ENCODE measurements at places on chromosomes 1 and 21. TPM values are rescaled to one million over a fixed set of nuclear protein-coding genes. Genes with fewer than 3 reads are reported as not detected.

GRCh38 chr21:33375101-33375644 lies 28.0 kb upstream of the IFNGR2 start:
- H3K4me1 ChIP-seq: peaks cover 2% of the 10 kb centered on the region
- H3K27ac ChIP-seq: no peak overlapping the region
- H3K4me3 ChIP-seq: no peak overlapping the region
- peaks cover 9% of the 10 kb centered on the region for H3K36me3 ChIP-seq

GRCh38 chr1:73998348-73998959 lies 199.5 kb downstream of the LRRIQ3 start:
- peaks cover 10% of the 10 kb centered on the region for H3K36me3 ChIP-seq
- H3K27me3 ChIP-seq: no peaks in the 10 kb centered on the region
- H3K4me1 ChIP-seq: peaks cover 16% of the 10 kb centered on the region
- no peak for DNase-seq

GRCh38 chr1:107963008-107963407 lies 2.0 kb downstream of the VAV3 start:
- H3K4me3 ChIP-seq: peak overlapping the region; percentile 91
- peaks cover 19% of the 10 kb centered on the region for H3K4me1 ChIP-seq
- H3K36me3 ChIP-seq: no peaks in the 10 kb centered on the region
- no peak for DNase-seq
- H3K27me3 ChIP-seq: peaks cover 17% of the 10 kb centered on the region
- no peak overlapping the region for H3K27ac ChIP-seq

DNA sequence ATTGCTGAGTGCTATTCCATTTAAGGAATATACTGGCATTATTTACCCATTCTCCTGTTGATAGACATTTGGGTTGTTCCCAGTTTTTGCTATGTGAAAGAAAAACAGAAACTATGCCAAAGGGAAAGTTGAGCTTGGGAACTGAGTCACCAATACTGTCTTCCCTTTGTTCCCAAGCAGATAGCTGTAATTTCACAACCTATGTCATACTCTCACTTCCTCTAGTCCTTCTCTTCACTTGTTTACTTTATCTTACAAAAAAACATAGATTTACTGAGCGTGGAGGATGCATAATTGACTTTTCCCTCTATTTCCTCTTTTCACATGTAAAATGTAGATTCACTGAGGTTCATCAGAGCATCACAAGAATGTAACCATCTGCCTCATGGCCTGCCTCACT lies 32.4 kb upstream of the PGBD5 start:
- no peaks in the 10 kb centered on the region for H3K36me3 ChIP-seq
- H3K4me1 ChIP-seq: peaks cover 11% of the 10 kb centered on the region
- H3K27me3 ChIP-seq: no peaks in the 10 kb centered on the region
- DNase-seq: no peak
- no peak overlapping the region for H3K4me3 ChIP-seq
- H3K27ac ChIP-seq: peak overlapping the region; percentile 10

DNA sequence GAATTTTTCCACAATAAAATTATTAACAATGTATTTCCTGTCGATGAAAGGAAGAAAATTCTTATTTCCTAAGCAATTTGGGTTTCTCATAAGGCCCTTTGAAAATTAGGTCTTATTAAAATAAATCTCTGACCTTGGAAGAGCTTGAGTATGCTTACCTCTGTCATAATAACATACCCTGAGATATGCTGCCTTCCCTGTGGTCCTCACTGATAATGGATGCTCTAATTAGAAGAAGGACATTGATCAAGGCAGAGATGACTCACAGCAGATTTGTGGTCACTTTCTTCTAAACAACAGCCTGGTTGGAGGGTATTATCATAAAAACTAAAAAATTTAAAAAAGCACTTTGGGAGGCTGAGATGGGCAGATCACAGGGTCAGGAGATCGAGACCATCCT lies 217.8 kb downstream of the GRIK1 start:
- no peaks in the 10 kb centered on the region for H3K36me3 ChIP-seq
- H3K27ac ChIP-seq: no peak overlapping the region
- H3K4me3 ChIP-seq: no peak overlapping the region
- no peaks in the 10 kb centered on the region for H3K27me3 ChIP-seq
- peaks cover 18% of the 10 kb centered on the region for H3K4me1 ChIP-seq

DNA sequence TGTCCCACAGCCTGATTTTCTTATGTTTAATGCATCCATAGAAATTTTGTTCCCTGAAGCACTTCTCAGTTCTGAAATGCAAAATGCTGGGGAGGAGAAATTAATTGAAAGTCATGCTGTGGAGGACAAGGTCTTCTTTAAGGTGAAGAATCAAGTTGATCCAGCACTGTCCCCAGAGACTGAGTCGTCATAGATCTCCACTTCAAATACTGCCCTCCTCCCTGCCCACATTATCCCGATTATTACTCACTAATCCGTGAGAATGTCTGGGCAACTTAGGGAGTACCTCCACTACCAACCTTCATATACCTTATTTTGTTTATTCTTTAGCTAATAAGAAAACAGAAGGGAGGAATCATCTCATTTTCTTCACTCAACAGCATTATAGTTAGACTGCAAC lies 70.0 kb upstream of the FMN2 start:
- H3K36me3 ChIP-seq: peaks cover 3% of the 10 kb centered on the region
- no peak for DNase-seq
- no peaks in the 10 kb centered on the region for H3K27me3 ChIP-seq
- H3K4me3 ChIP-seq: no peak overlapping the region

DNAJC6 gene
- total RNA-seq: 6.0 TPM

DNA sequence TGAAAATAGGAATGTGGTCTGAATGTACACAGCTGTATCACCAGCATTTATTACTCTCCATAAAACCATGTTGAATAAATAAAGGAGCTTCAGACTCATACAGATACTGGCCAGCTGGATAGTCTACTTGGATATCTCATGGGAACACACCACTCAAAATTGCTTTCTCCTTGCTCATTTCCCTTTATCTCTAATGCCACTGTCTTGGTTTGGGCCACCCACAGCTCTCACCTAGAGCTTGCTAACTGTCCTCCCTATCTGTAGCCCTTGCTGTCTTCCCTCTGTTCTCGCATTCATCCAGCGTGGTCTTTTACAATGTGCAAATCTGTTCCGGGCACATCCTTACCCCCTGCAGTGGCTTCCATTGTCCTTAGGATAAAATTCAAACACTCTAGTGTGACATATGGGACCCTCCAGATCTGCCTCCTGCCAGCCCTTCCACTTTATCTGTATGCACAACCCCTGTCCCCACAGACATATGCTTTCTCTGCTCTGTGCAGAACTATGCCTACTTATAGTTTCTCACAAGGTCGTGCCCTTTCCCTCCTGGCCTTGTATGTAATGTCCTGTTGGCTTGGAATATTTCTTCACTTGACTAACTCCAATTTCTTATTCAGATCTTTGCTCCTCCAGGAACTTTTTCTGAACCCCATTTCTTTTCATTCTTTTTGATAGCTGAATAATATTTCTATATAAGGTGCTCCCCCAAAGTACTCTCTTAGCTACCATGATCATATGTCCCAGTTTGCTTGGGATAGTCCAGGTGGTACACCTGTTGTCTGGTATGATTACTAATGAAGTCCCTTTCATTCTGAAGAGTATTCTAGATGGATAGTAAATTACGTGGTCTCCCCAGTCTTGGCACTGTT lies 2.9 kb downstream of the FLVCR1 start:
- H3K27ac ChIP-seq: no peak overlapping the region
- no peak overlapping the region for H3K4me3 ChIP-seq
- peaks cover 30% of the 10 kb centered on the region for H3K36me3 ChIP-seq
- H3K27me3 ChIP-seq: no peaks in the 10 kb centered on the region
- no peak for DNase-seq

GRCh38 chr1:97942161-97943123 lies 21.6 kb upstream of the DPYD start:
- no peak overlapping the region for H3K27ac ChIP-seq
- no peaks in the 10 kb centered on the region for H3K4me1 ChIP-seq
- H3K27me3 ChIP-seq: no peaks in the 10 kb centered on the region
- no peaks in the 10 kb centered on the region for H3K36me3 ChIP-seq

- no peak overlapping the region for H3K27ac ChIP-seq
- peaks cover 73% of the 10 kb centered on the region for H3K36me3 ChIP-seq
- peaks cover 8% of the 10 kb centered on the region for H3K27me3 ChIP-seq
- no peak for DNase-seq
Measured at GRCh38 chr1:152801333-152801732, 4.8 kb downstream of the LCE1D start.

ETV3L gene
- 0.25 TPM for total RNA-seq

GRCh38 chr1:226201029-226201593 lies 14.6 kb upstream of the ACBD3 start:
- peak; percentile 60 for DNase-seq
- H3K27me3 ChIP-seq: no peaks in the 10 kb centered on the region
- H3K4me3 ChIP-seq: no peak overlapping the region
- no peaks in the 10 kb centered on the region for H3K36me3 ChIP-seq

DNA sequence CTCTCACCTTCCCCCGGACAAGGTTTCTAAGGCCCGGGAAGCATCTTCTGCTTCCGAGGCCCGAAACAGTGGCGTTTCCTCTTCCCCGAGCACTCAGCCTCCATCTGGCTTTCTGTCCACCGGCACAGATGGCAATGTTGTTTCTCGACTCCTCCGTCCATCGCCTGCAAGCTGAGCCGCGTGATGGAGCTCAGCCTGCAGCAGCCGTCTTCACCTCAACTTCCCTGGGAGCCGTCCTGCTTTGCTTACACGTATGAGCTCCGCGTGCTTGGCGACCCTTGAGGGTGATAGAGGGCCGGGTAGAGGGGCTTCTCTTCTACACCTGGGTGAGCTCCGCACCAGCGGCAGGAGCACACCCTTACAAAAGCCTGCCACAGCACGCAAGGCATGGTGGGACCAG lies 80.4 kb downstream of the AJAP1 start:
- peaks cover 4% of the 10 kb centered on the region for H3K27me3 ChIP-seq
- no peaks in the 10 kb centered on the region for H3K4me1 ChIP-seq
- no peak overlapping the region for H3K27ac ChIP-seq
- H3K4me3 ChIP-seq: no peak overlapping the region
- no peak for DNase-seq

DNA sequence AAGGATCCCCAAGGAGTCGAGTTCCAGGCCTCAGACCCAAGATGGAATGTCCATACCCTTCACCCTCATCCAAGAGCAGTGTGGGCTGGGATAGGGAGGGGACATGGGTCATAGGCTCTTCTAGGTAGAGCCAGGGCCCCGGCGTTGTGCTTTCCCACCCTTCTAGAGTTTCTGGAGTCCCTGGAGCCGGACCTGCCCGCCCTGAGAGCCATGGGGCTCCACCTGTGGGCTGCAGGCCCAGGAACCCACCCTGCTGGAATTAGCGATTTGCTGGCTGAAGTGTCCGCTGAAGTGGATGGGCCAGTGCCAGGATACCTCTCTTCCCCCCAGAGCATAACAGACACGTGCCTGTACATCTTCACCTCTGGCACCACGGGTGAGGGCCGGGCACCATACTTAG lies 1.1 kb downstream of the SLC27A3 start:
- peaks cover 31% of the 10 kb centered on the region for H3K4me1 ChIP-seq
- H3K36me3 ChIP-seq: peaks cover 13% of the 10 kb centered on the region
- no peaks in the 10 kb centered on the region for H3K27me3 ChIP-seq
- 0 out of 2 replicates have a peak overlapping the region, but pooled peaks have one; percentile 38 for H3K27ac ChIP-seq
- H3K4me3 ChIP-seq: peak overlapping the region; percentile 86
- no peak for DNase-seq

FLG2 gene
- total RNA-seq: not detected

ADCY10 gene
- 0.34 TPM for total RNA-seq

DNA sequence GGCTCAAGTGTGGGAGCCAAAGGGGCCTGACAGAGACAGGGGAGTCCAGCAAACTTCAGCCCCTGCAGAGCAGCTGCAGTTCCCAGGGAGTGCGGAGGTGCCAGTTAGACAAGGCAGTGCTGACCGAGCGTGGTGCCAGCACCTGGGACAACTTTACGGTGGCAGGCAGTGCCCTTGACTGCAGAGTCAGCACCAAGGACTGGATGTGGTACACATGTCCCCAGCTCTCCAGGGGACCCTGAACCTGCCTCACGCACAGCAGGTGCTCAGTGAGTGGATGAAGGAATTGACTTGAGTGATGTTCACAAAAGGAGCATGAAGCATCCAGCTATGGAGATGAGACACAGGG lies 296.5 kb downstream of the SIPA1L2 start:
- no peak overlapping the region for H3K27ac ChIP-seq
- peaks cover 33% of the 10 kb centered on the region for H3K27me3 ChIP-seq
- no peak overlapping the region for H3K4me3 ChIP-seq
- no peak for DNase-seq
- H3K36me3 ChIP-seq: peaks cover 17% of the 10 kb centered on the region

GRCh38 chr1:212920896-212921295 lies 29.4 kb upstream of the VASH2 start:
- peaks cover 76% of the 10 kb centered on the region for H3K4me1 ChIP-seq
- H3K4me3 ChIP-seq: no peak overlapping the region
- peaks cover 9% of the 10 kb centered on the region for H3K27me3 ChIP-seq
- DNase-seq: peak; percentile 20
- peaks cover 2% of the 10 kb centered on the region for H3K36me3 ChIP-seq

DNA sequence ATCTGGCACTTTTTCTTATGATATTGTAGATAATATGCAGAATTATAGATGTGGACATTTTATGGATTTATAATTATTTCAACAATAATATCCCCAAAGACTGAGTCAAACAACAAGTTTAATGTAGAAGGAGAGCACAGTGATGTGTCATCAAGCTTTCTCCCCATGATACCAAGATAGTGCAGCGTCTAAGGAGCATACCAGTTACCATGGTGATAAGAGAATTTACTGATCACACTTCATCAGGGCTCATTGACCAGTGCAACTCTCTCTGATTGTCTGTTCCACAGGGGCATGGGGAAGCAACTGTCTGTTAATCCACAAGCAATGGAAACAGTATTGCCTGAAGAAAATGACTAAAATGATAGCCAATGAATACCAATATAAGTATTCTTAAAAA lies 209.6 kb upstream of the DPYD start:
- no peaks in the 10 kb centered on the region for H3K27me3 ChIP-seq
- no peak for DNase-seq

DNA sequence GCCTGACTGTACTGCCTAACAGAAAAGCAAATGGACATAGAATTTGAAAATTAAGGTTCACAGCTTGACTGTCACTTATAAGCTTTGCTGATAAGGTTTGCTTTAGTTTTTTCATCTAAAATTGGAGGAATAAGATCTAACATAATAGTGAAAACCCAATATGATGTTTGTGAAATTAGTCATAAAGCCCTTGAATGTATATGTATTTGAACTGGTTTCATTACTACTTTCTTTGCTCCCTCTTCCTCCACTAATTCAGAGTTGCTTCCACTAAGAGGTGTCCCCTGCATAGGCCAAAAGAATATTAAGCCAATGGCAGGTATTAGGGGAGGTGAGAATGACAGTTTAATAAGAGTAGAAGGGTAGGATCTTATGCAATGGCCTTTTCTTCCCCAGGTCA lies 10.5 kb downstream of the PRPF38A start:
- H3K27ac ChIP-seq: no peak overlapping the region
- no peak for DNase-seq
- peaks cover 76% of the 10 kb centered on the region for H3K36me3 ChIP-seq
- no peaks in the 10 kb centered on the region for H3K27me3 ChIP-seq
- H3K4me1 ChIP-seq: no peaks in the 10 kb centered on the region

ANKRD34A gene
- 0.21 TPM for total RNA-seq

DNA sequence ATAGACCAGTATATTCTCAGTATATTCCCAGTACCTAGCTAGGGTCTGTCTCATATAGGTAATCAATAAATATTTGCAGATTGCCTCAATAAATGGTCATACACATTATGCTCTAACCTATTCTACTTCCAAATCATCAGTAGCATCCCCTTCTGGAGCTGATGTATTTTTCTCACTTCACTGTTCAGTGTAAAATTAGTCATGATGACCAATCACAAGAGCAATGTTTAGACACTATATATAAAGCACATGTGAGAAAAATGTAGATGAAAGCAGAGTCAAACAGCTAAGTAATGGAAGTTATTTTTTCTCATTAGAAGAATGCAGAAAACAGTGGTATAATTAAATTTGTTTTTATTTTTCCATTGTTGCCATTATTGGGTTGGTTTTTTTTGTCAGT lies 34.7 kb downstream of the EPRS1 start:
- H3K27ac ChIP-seq: no peak overlapping the region
- H3K36me3 ChIP-seq: peaks cover 52% of the 10 kb centered on the region
- H3K4me3 ChIP-seq: no peak overlapping the region
- no peaks in the 10 kb centered on the region for H3K27me3 ChIP-seq
- no peak for DNase-seq
- H3K4me1 ChIP-seq: no peaks in the 10 kb centered on the region

ADAMTSL4 gene
- total RNA-seq: 14.1 TPM

All from WTC11 (cell line).